HS-5 (cell line): ENCODE measurements at places on chromosomes 12 and 14.

GRCh38 chr12:67772267-67773169, 124.0 kb downstream of the DYRK2 start:
- no peak for DNase-seq

DNA sequence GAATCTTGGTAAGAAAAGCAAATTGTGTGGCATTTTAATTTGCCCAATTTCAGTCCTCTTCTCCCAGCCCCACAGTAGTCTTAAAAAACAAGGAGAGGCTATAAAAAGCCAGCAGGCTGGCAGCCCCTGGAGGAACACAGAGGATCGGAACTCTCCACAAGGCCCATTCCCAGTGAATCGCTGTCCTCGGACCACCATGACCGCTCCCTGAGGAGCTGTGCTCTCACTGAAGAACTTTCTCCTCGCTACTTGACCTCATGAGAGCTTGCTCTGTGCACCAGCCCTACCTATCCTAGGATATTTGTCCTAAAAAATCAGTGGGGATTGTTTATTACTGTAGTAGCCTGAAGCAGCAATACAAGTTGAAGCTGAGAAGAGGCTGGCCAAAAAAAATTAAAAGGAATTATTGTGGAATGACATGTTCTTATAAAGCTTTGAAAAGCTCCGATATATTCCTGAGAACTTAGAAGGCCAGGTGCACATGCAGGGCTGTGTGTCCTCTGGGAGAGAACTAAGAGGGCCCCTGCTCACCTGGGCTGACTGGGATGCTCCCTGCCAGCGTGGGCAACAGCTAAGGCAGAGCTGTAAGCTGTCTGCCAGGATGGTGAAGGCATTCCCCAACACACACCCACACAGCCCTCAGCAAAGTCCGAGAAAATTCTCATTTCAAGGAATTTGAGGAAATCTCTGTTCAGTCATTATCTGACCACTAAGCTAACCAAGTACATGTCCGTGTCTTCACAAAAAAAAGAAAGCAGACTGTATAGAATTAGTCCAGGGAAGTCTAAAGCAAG, 148.8 kb upstream of the SFSWAP start:
- DNase-seq: no peak

- DNase-seq: peak; percentile 22
Measured at GRCh38 chr14:57692671-57693070, 173.2 kb downstream of the SLC35F4 start.

- DNase-seq: no peak
Measured at GRCh38 chr12:106878804-106879203, 76.9 kb upstream of the TMEM263 start.

GRCh38 chr12:117032593-117033381, 66.4 kb downstream of the TESC start:
- DNase-seq: no peak

DNA sequence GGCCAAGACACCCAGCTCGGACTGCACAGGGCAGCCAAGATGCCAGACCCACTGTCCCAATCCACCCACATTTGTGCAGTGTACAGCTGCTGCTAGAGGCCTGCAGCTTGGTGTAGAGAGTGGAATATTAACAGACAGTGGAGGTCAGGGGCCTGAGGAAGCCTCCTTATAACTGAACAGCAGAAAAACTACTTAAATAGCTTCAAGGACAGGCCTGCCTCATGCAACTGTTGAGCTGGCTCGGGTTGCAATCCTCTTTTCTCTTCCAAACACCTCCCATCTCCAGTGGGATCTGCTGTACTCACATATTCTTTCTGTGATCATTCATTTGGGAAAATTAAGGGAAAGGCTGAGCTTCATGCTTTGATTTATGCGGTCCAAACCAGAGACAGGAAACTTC, 1043.2 kb upstream of the TMEM132C start:
- DNase-seq: no peak

GRCh38 chr12:55188974-55189556, 31.8 kb upstream of the OR10A7 start:
- peak; percentile 59 for DNase-seq

DNA sequence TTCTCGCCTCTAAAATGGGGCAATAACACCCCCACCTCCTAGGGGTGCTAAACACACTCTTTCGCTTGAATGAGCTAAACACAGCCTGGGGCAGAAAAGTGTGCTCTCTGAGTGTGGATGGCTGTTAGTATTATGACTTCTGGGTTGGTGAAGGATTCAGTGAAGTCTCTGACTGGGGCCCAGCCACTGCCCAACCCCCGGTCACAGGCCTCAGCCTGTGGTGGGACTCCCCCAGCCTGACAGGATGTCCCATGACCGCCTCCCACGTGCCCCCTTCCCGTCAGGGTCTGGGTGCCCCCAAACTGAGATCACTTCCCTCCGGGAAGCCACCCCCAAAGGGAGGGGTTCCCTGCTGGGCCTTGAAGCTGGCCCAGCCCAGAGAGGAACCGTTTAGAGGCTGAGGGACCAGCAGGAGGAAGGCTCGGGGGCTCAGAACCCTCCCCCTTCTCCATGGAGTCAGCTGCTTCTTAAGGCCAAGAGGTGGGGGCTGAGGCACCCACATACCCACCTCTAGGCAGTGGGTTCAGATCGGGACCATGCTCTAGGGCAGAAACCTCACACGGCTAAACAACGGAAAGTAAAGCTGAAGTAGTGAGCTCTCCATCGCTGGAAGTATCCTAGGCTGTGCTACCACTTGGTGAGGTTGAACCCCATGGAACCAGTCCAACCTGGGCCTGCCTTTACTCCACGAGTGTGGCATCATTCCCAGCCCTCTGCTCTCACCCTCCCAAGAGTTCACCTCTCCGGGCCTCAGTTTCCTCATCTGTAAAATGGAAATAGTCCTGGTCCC, 13.8 kb downstream of the DTX1 start:
- no peak for DNase-seq

GRCh38 chr14:71168564-71169427, 261.5 kb downstream of the PCNX1 start:
- DNase-seq: no peak

DNA sequence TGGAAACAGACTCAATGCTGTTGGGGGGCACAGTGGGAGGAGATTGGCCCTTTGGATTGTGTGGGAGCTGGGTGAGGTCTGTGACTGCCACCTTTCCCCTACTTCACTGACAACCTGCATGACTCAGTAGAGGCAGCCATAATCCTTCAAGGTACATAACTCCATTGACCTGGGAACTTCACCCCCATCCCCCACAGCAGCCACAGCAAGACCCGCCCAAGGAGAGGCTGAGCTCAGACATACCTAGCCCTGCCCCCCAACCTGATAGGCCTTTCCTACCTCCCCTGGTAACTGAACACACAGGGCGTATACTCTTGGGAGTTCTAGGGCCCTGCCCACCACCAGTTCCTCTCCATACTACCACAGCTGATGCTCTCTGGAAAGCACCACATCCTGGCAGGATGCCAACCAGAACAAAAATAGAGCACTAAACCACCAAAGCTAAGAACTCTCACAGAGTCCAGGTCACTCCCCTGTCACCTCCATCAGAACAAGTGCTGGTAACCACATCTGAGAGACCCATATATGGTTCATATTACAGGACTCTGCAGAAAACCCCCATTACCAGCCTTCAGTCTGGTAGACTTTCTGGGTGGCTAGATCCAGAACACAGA, 703.9 kb downstream of the FSCB start:
- no peak for DNase-seq

- DNase-seq: peak; percentile 90
Measured at GRCh38 chr14:26765768-26766520, 168.1 kb upstream of the NOVA1 start.

GRCh38 chr12:10558789-10559188, 53.1 kb downstream of the EIF2S3B start:
- no peak for DNase-seq

DNA sequence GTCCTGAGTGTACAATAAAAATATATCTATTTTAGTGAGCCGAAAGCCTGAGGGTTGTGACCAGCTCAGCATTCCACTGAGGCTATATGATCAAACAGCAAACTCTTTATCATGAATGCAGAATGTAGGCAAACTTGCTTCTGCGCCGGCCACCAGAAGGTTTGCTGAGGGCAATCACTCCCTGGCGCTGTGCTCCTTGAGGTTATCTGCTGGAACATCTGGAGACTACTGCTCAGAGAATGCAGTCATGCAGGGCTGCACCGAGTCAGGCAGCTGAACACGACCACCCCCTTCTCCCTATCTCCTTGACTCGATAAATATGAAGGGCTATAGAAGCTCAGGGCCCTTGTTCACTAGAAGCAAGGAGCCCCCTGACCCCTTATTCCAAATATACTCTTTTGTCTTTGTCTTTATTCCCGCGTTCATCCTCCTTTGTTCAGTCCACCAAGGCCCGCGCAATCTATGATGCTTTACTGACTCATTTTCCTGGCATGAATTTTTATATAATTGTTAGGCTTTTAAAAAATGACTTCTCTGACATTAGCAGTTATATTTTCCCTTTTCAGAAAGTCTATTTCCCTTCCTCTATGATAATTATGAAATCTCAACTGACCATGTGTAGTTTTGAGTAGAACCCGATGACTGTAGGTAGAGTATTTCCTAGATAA, 1089.3 kb downstream of the SLC16A7 start:
- no peak for DNase-seq

GRCh38 chr12:50055831-50056638, 1.4 kb upstream of the ASIC1 start:
- no peak for DNase-seq

DNA sequence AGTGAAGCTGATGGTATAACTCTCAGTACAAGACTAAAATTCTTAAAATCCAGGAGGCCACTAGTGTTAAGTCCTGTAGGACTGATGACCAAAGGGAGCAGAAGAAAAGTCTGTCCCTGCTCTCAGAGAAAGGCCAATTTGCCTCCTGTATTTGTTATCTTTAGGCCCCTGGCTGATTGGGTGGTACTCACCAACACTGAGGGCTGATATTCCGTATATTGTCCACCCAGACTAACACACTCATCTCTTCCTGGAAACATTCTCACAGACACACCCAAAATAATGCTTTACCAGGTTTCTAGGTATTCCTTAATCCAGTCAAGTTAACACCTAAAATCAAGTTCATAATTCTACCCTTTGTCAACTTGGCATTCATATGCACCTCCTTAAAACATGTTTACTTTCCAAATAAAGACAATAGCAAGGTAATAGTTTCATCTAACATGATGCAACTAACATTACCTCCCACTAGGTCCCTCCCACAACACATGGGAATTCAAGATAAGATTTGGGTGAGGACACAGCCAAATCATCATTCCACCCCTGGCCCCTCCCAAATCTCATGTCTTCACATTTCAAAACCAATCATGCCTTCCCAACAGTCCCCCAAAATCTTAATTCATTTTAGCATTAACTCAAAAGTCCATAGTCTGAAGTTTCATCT, 84.3 kb downstream of the EGLN3 start:
- no peak for DNase-seq

- no peak for DNase-seq
Measured at GRCh38 chr12:95411057-95411456, 62.9 kb upstream of the METAP2 start.

DNA sequence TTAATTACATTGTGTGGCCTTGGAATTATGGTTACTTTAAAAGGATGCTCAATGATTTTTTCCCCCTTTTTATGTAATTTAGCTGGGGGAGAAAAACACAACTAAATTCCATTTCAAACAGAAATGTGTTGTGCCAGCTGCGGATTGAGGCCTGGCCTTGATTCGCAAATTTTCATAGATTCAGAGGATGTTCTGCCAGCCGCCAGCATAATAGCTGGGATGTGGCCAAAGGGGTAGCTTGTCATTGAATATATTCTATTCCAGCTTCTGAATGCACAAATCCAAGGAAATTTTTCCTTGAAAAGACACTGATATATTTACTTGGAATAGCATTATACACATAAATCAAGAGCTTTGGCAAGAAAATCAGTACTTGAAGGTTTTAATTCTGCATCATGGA, 43.7 kb downstream of the TRHDE start:
- DNase-seq: no peak
